ENCODE measurements at places on chromosomes 12 and 14.

DNA sequence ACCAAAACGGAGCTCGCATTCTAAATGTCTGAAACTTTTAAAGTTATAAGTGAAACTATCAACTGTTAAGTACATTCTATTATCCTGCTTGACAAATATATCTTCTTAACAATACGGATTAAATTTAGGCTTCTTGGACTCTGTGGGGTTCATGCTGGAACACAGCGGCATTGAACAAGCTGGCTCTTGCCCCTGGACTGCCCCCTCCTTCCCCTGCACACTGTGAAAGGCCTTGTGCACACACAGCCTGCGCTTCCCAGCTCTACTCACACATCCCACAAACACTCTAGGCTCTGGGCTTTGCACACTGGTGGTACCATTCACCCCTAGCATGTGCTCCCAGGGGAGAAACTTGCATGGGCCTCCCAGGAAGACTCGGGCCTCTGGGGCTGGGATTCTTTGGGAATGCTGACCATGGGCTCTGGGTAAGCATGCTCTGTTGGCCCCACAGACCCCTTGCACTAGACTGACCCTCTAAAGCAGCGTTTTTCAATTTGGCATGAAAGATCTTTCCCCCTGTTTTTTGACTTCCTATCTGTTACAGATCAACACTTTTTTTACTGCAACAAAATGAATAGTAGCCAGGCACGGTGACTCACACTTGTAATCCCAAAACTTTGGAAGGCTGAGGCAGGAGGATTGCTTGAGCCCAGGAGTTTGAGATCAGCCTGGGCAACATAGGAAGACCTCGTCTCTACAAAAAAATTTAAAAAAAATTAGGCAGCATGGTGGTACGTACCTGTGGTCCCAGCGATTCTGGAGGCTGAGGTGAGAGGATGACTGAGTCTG, 96.2 kb upstream of the CPM start:
- no peak for DNase-seq

GRCh38 chr12:132171293-132171967, 27.2 kb downstream of the NOC4L start:
- DNase-seq, result no peak

DNA sequence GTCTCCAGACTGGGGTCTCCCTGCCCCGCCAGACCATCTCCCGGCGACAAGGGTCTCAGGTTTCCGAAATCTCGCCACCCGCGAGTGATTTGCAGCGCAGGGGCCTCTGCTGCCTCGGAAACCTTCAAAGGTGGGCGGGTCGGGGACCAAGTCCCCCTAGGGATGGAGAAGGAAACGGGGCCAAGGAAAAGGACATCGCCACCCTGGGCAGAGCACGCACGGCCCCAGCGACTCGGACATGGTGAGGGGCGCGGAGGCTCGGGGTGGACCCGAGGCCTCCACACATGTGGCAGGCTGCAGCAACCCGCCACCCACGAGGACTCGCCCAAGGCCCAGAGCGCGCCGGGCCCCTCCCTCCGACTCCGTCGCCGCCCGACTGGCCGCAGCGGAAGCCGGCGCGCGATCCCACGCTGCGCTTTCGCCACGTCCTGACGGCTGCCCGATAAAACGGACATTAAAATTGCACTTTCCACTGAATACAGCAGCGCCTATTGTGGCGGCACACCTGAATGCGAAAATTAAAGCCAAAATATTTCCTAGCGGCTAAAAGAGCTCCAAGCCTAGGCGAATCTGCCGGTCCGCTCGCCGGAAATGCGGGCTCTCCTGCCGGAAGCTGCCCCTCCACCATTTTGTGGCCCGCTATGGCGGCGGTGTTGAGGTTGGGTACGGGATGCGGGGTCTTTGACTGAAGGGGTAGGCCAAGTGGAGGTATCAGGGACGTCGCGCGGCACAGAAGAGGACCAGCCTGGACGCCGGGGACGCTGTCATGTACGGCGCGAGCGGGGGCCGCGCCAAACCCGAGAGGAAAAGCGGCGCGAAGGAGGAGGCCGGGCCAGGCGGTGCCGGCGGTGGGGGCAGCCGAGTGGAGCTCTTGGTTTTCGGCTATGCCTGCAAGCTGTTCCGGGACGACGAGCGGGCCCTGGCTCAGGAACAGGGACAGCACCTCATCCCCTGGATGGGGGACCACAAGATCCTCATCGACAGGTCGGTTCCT, at the start of gene SFSWAP:
Gene SFSWAP (plus strand): TSS at position 627 of the 994 bp plus-strand sequence. CDS start 140 bp downstream, at position 767.
- DNase-seq, result peak; percentile 89

DNA sequence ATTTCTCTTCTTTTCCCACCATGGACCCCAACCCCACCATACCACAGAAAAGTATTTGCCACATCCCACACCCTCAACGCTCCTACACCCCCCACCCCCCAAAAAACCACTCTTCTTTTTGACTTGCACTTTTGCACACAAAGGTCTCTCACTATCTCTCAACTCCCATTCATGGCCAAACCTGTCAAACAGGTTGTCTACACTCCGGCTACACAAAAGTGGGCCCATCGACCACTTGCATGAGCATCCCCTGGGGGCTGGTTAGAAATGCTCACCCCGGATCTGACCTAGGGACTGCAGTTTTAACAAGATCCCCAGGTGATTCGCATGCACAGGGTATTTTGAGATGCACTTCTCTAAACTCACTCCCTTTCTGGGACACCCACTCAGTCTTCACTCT, 248.2 kb downstream of the DPF3 start:
- DNase-seq, result peak; percentile 23

DNA sequence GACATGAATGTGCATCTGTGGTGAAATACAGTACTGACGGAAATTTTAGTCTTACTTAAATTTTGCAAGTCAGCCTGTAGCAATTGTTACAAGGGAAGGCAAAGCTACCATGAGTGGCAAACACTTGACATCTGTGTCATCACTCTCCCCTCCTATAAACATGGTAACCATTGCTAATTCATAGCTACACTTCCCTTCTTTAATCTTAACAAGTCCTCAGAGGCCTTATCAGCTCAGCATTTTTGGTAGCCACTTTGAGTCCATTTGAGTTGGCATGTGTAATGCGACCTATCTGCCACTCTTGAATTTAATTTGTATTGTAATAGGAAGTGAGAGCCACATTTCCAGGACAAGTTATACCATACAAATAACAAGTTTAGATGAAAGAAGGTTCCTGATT, 218.1 kb downstream of the RMST start:
- DNase-seq, result no peak

DNA sequence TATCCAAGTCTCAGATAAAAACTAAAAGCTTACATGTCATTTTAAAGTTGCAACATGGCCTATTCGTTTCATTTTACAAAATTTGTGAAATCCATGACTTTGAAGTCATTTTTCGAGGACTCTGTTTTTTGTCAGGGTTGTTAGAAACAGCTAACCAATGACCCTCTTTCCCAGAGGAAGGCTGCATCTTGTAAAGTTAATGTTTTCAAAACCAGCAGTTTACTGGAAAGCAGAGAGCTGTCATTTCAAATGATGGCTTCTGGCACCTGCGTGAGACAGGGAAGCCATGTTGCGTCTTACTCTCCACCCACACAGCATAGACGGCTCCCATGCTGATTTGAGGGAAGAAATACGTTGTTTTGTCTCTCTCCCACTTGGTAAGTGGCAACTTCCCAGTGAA, 50.1 kb upstream of the RTRAF start:
- DNase-seq, result no peak

DNA sequence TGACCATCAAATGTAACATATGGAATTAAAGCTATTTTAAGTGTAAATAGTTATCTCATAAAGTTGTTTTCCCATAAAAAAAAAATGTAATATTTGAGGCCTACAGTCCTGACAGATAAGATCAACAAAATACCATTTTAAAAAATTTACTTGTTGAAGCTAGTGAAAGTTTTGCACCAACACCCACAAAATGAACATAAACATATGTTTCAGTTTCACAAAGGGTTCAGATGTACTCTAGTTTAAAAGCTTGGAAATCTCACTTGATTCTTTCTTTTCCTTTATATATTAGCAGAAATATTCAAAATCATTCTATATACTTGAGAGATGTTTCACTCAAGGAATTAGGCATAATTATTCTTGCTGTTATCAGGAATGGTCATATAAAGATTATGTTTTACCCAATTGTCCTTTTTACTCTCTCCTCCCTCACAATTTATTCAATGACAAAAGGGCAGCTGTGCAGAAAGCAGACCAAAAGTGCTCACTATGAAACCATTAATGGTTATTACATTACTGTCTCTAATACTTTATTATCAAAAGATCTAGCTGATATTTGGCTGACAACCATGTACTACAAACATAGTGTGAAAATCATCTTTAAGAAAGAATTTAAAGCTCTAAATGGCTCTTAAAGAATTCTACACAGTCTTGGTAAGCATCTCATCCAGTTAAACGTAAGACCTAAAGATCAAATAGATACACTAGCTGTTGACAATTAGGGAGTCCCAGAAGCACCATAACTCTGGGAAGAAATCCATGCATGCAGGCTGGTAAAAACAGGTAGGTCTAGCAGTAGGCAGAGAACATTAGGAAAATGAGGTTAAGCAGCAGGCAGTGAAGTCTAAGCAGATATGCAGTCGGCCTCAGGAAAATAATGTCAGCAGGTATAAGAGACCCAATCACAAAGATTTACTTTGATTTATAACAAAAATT, 28.8 kb downstream of the KIF21A start:
- no peak for DNase-seq

DNA sequence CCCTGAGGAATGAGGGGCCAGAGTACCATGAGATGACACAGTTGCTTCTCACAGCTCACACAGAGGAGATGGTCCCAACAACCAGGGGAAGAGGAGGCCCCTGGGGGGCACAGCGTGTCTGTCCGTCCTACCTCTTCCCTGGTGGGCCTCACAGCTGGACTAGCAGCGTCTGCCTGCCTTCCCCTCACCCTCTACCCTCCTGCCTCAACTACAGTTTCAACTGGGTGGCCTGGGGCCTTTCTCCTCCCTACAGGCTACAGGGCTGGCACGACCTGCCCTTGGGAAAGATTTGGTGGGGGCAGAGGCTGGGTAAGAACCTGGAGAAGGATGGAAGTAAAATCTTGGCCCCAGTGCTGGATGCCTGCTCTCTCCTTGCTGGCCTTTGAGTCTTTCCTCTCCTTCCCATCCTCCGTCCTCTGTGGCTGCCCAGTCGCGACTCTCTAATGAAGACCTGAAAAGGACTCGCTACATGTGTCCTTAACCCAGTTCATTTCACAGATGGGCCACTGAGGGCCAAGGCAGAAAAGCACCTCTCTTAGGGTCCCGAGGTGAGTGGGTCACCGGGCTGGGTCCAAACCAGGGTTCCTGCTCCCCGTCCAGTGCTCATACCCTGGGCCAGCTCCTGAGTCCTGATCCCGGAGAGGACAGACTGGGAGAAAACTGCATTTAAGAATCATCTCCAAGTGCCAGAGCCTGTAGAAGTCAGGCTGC, 232.5 kb downstream of the BCL11B start:
- DNase-seq, result no peak

- peak; percentile 56 for DNase-seq
Measured at GRCh38 chr14:36070031-36070719, 106.3 kb downstream of the PTCSC3 start.

- no peak for DNase-seq
Measured at GRCh38 chr14:25537846-25538455, 488.0 kb upstream of the STXBP6 start.

DNA sequence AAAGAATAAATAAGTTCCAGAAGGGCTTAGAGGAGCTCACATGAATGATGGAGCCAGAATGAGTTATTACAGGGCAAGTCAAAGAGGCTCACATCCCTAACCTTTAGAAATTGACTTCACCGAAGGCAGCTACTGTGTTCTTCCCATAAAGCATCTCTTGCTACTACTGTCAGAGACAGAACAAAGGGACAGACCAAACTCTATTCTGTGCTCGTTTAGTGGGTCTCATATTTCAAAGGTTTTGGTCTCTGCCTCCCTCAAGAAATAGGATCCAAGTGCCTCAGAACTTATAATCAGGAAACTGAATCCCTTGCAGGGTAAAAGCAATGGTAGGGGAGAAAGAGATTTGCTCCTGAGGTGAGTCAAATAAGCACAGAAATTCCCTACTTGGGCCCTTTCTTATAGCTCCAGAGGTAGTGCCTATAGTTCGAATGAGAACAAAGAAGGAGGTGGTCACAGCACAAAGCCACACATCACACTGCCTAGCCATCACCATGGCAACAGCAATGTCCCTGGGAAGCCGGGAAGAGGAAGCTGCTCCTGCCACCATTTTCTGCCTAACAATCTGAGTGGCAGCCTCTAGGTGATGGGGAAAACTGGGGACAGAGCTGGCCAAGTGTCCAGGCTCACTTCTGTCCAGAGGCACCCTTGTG, 294.9 kb downstream of the FOXN3 start:
- no peak for DNase-seq

DNA sequence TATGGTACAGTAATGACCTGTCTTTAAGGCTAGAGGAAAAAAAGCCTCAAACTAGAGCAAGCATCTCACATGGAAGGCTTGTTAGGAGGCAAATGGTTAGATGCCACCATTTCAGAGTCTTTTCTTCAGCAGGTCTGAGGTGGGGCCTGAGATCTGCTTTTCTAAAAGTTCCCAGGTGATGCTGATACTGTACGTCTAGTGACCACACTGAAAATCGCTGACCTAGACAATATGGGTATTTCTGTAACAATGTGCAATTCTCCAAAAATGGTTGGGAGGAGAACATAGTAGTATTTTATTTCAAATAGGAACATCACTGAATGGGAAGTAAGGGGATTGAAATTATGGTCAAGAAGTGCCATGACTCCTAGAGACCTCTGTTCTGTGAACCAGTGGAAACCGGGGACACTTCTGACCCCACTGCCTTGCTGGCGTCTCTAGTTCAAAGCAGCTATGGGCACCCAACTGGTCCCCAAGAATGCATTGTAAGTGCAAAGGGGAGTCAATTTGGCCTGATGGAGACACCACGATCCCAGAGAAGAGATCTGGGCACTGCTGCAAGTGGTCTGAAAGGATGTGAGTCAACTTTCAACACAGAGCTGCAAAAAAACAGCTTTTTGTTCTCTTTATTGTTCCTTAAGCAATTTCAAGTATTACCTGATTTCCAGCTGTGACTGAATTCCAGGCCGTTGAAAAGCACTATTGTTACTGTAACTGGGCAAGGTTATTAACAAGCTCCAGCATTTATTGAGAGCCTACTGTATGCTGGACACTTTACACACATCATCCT, 54.4 kb upstream of the PLEKHG7 start:
- no peak for DNase-seq

DNA sequence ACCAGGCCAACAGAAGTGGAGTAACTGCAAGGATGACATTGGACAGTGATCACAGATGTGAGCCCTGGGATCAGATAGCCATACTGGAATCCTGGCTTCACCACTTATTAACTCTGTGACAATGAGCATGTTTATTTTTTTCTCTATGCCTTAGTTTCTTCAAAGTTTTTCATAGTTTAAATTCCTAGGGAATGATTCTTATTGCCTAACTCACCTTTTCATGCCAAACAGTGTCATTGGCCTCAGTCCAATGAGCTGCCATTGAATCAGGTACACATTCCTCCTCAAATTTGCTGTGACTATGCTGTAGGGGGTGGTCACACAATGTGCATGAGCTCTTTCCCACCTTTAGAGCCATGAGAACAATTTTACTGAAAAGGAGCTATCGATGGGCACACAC, 342.3 kb downstream of the SYT1 start:
- DNase-seq, result no peak

GRCh38 chr12:130247634-130248237, 85.5 kb downstream of the FZD10 start:
- no peak for DNase-seq

- no peak for DNase-seq
Measured at GRCh38 chr14:94345344-94346064, 22.4 kb upstream of the SERPINA6 start.

- no peak for DNase-seq
Measured at GRCh38 chr12:7123806-7124522, 4.7 kb downstream of the RBP5 start.

Data from stimulated activated effector memory CD8-positive, alpha-beta T cell treated with anti-CD3 and anti-CD28 coated beads, Interleukin-12 subunit alpha, Interleukin-12 subunit beta, amount 100 ng/mL, for 72 hours (primary cell).